CD4-positive, alpha-beta T cell treated with Interleukin-15 for 4 hours (primary cell): ENCODE measurements at places on chromosomes 3 and 15.

DNA sequence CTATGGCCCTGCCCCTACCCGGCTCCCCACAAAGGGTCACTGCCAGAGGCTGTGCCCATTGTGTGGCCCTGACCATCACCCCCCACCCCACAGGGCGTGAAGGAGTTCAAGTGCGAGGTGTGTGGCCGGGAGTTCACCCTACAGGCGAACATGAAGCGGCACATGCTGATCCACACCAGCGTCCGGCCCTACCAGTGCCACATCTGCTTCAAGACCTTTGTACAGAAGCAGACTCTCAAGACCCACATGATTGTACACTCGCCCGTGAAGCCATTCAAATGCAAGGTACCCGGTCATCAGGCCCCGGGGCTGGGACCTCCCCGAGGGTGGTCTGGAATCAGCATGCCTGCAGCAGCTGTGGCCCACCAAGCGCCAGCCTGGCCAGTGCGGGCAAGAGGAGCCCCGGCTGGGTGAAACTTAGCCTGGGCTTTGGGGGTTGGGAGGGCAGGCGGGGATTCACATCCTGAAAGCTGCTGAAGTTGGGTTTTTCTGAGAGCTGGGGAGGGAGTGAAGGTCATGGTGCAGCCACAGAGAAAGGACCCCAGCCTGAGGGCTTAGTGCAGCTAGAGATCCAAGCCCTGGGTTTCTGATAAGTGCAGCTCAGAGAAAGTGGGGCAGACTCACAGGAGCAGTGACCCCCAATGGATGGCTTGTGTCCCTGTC lies 29.2 kb downstream of the IDH2 start:
- DNase-seq, result no peak

- peak; percentile 43 for DNase-seq
Observed at GRCh38 chr15:91529534-91529933, 324.0 kb upstream of the SLCO3A1 start.

- no peak for DNase-seq
Observed at GRCh38 chr15:38613085-38613484, 48.5 kb upstream of the RASGRP1 start.

DNA sequence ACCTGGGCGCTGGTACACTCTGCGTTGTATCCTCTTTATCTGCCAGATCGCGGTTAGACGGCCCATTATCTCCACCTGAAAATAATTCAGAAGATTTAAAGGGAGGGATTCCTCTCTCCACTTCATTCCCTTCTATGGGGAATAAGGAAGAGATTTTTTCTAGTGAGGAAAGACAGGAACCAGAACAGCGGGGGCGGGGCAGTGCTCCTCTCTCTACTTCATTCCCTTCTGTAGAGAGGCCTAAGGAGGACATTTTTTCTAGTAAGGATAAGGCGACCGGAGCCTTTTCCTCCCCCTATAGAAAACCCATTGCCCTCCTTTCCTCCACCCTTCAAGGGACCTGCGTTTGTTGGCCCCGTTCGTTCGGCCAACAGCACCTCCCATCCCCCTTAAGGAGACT lies 8.3 kb upstream of the LIPH start:
- DNase-seq, result no peak
